Renal pelvis (tissue), 12 donors: ENCODE measurements at places on chromosomes 6 and 20. TPM values are rescaled to one million over a fixed set of nuclear protein-coding genes. Genes with fewer than 3 reads are reported as not detected.

Gene SNHG17
- polyA plus RNA-seq = 34.5 TPM

Gene EPPIN
- 0.20 TPM for polyA plus RNA-seq

Gene RNF182
- 4.1 TPM for polyA plus RNA-seq

Gene CSTF1
- 42.1 TPM for polyA plus RNA-seq

Gene C6orf15
- polyA plus RNA-seq = not detected

Gene PAK5
- 0.52 TPM for polyA plus RNA-seq

Gene NKX2-4
- polyA plus RNA-seq = not detected

Gene VNN1
- polyA plus RNA-seq = 0.19 TPM

Gene FOXQ1
- polyA plus RNA-seq = 16.9 TPM

Gene LSM14B
- 64.6 TPM for polyA plus RNA-seq

Gene WFDC12
- polyA plus RNA-seq = not detected

Gene SNX3
- 184 TPM for polyA plus RNA-seq

Gene PROKR2
- not detected for polyA plus RNA-seq

Gene OR2H1
- not detected for polyA plus RNA-seq

Gene COL11A2
- 7.7 TPM for polyA plus RNA-seq

Gene VWA7
- polyA plus RNA-seq = 8.8 TPM

Gene OSBPL2
- 27.6 TPM for polyA plus RNA-seq
